ENCODE measurements at places on chromosomes 5 and 9.
A peak's percentile ranks its signal among the peaks of the same experiment; 100 is the strongest.

DNA sequence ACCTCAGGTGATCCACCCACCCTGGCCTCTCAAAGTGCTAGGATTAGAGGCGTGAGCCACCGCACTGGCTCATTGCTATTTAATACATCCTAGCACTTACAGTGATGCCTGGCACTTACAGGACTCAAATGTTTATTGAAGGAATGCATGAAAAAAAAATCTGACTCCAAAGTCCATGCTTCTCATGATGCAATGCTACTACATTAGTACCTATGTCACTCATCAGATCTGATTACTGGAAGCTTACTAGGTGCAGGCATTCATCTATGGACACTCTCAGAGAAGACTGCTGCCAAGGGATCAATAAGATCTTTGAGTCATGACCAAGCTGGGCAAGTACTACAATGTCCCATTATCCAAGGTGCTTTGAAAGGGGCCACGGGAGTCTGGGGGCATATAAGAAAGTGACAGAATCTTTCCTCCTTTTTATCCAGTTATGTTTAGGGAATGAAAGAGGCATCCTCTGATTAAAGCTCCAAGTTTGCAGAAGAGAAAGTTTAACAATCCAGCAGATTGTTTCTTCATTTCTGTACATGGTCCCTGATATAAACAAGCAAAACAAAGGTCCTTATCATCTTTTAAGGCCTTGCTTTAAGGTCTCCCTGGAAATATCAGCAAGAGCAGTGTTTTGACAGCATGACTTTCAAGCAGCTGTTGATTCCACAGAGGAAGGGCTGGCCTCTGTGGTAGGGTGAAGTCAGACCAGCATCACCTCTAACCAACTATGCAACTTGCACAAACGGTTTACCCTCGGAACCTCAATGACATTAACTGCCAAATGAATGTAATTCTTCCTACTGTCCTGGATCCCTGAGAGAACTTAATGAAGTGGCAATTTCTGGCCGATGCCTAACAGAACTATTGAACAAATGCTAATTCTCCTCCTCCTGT is 35.9 kb downstream of the ARPC5L start:
- DNase-seq, result no peak

DNA sequence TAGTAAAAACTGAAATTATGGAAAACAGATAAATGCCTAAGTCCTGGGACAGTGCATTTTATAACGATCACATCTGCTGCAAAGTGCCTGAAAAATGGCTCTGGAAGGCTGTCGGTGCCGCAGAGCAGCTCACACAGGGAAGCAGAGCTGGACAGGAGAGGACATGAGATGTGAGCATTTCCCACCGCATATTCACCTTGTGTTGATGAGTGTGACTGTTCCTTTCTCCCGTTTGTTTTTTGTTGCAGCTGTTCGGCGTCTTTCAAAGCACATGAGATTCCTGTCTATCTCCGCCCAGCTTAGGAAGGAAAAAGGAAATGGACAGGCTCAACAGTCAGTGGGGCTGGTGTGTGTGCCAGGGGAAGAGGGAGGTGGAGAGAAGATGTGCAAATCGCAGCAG is 164.9 kb upstream of the SEMA6A start:
- DNase-seq, result peak; percentile 97

DNA sequence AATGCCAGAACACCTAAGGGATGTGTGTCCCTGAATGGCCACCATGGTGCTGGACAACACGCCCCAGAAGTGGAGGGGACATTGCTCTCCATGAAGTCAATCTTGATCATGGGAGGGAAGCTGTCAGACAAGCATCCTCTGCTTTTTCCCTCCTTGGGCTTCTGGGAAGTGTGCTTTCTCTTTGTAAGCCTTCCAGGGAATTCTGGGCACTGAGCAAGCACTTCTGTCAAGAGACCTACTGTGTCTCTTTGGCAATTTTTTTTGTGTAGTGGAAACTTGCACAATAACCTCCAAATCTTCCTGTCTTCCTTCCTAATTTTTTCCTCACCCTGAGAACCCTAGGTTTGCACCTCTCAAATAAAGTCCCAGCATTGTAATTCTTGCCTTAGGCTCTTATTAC is 132.0 kb downstream of the SEC61B start:
- no peak for DNase-seq

GRCh38 chr5:5755888-5756287 is 333.4 kb downstream of the ICE1 start:
- no peak for DNase-seq

- no peak for DNase-seq
Measured at GRCh38 chr5:74148321-74148720, 492.2 kb downstream of the ENC1 start.

DNA sequence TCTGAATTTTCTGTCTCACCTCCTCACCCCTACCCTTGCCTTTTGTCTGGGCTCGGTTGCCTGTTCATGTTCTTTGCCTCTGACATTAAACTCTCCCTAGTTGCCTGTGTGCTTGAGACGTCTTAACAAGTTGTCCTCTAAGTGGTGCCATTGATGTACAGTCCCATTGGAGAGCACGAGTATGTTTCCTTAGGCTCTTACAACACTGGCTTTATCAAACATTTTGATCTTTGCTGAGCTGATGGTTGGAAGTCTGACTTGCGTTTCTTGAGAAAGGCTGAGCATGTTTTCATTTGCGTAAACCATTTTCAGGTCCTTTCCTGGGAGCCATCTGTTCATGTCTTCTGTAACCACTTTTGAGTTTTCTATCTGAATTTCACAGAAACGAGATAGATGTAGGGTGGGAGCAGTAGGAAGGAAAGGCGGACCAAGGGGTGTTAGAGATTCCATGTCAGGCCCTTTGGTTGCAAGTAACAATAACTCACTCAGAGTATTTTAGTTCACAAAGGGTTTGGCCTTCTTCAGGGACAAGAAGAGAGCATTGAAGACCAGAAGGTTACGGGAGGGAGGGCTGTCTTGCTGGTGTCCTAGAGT is 35.4 kb downstream of the OTULIN start:
- DNase-seq, result no peak

DNA sequence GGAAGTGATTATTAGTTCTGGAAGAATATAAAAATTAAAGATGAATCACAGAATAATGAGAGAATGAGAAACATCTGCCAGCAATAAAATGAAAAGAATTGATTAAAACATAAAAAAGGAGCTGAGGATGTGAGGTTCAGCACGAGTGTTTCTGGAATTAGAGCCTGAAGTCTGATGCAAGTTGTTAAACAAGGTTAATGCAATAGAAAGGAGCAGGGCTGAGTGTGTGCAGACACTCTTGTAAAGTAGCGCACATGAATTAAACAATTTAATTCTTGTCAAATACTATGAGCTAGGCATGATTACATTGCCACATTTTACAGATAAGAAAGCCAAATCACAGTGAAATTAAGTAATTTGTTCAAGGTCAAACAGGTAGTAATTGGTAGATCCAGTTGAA is 384.2 kb downstream of the TAF11L14 start:
- no peak for DNase-seq

- no peak for DNase-seq
Measured at GRCh38 chr5:175254155-175254554, 189.8 kb downstream of the DRD1 start.

DNA sequence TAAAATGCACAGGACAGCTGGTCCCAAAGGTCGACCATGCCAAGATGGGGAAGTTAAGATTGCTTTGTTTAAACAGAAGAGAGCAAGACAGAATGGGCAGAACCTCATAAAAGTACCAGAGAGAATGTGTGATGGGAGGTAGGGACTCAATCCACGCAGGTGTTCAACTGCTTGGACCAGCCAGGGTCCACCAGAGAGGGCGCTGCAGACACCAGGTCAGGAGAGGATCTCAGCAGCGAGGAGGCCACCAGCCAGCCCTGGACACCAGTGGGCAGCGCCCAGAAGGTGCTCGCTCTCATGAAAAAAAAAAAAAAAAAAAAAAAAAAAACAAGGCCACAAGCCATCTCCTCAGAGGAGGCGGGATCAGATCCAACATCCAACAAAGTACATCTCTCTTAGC is 81.8 kb downstream of the SHC3 start:
- no peak for DNase-seq

- DNase-seq, result no peak
Measured at GRCh38 chr5:61002611-61003355, 57.8 kb downstream of the NDUFAF2 start.

GRCh38 chr9:7780261-7780988 is 19.2 kb downstream of the DMAC1 start:
- DNase-seq, result no peak

DNA sequence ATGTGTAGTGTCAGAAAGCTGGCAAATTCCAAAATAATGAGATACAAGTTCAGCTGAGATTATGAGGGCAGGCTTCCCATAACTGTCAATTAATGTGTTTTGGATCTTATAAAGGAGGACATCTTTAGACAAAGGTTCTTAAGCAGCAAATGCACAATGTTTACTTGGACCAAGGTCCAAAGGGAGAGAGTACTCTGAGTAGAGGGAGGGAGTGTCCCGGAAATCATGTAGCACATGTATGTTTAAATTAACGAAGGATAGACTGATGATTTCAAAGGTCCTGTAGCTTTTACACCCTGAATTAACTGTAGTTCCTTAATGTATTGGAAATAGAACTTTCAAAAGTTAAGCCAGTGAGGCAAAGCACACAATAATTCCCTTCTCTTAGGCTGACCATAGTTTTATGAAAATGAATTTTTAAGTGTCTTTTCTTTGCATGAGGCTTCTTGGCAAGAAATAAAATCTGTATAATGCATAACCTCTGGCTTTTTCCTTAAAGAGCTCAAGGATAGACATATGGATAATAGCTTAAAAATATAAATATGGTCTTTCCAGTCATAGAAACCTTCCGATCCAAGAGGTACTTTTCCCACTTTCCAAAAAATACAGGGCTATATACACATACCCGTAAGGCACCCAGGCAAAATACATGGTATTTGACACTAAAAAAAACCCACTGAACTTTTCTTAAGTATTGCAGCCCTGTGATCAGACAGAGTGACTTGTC is 93.0 kb downstream of the PCSK5 start:
- DNase-seq, result no peak

DNA sequence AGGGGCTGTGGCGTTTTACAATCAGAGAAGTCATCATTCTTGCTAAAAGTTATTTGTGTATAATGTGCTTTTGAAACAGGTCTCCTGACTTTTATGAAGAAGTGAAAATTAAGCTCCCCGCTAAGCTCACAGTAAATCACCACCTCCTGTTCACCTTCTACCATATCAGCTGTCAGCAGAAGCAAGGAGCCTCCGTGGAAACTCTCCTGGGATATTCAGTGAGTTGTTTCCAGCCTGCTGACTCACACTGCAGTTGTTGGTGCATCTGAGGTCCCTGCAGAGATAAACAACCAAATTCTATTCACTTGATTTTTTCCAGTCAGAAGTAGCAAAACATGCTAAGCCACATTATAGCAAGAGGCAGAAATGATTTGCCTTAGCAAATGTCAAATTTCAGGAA is 156.7 kb downstream of the DOCK8 start:
- DNase-seq, result peak; percentile 59

DNA sequence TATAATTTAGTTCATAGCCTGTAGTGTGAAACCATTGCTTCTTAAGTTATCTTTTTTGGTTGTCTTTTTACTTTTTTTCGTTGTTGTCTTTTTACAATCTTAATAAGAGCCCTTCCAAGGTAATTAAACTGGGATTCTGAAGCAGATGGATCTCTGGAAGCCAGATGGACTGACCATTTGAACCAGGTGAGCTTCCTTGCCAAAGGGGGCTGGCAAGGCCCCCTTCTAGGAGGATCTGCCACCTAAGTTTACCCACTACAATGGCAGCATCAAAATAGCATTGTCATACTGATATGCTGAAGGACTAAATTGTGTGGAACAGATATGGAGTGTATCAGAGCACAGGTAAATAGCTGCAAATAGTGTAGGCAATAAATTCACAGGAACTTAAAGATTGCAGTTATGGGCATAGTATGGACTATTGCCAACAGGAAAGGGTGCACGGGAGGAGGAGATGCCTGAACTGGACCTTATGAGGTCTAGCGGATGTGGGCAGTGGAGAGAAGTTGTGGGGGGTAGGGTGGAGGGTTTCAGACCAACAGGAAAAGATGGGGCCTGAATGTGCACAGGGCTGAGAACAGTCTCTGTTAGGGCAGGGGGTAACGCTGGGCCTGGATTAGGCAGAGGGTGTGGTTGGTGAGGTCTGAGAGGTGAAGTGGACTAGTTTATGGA is 61.5 kb upstream of the CTXN3 start:
- no peak for DNase-seq
